Mesothelial cell of epicardium (in vitro differentiated cells): ENCODE measurements at places on chromosomes 1 and 21. TPM values are rescaled to one million over a fixed set of nuclear protein-coding genes. Genes with fewer than 3 reads are reported as not detected.

DNA sequence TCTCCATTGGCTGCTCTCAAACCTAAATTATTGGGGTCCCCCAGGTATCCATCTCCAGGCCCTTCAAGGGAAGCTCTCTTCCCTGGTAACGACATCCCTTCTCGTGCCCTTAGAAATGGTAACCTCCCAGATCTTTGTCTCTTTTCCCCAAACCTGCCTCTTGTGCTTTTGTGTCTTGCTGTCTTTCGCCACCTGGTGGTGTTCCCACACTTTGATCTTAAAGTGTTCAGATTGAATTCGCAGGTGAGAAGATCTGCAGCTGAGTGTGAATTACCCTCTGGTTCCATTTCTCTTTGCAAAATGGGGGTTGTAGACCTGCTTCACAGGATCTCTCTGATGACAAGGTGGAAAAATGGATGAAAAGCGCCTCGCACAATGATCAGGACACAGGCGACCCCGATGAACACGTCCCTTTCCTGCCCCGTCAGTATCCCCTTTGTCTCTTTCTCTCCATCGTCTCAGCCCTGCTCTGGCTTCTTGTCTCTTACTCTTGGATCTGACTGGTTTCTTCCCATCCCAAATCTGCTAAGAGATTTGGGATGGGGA lies 53.1 kb downstream of the DOP1B start:
- no peak overlapping the region for H3K27ac ChIP-seq

DNA sequence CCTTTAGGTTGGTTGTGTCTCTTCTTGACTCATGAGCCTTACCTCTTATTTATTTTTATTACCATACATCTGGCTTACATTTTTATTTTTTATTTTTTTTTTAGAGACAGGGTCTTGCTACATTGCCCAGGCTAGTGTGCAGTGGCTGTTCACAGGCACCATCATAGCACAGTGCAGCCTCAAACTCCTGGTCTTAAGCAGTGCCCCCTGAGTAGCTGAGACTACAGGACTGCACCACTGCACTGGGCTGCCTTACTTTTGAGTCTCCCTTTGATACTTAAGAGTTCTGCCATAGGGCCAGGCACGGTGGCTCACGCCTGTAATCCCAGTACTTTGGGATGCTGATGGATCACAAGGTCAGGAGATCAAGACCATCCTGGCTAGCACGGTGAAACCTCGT lies 76.4 kb upstream of the MACF1 start:
- no peaks in the 10 kb centered on the region for H3K27me3 ChIP-seq
- peaks cover 35% of the 10 kb centered on the region for H3K4me1 ChIP-seq
- DNase-seq = no peak
- H3K36me3 ChIP-seq = peaks cover 10% of the 10 kb centered on the region
- no peak overlapping the region for H3K27ac ChIP-seq

GRCh38 chr1:182107209-182107608 lies 45.7 kb upstream of the ZNF648 start:
- H3K4me3 ChIP-seq = no peak overlapping the region
- no peaks in the 10 kb centered on the region for H3K36me3 ChIP-seq
- no peak for DNase-seq
- peaks cover 9% of the 10 kb centered on the region for H3K4me1 ChIP-seq

Gene TMEM201
- total RNA-seq = 28.8 to 31.8 TPM (median 29.5 TPM) in 3 replicates

- H3K36me3 ChIP-seq = peaks cover 8% of the 10 kb centered on the region
- H3K27ac ChIP-seq = no peak overlapping the region
- no peak overlapping the region for H3K4me3 ChIP-seq
- H3K27me3 ChIP-seq = no peaks in the 10 kb centered on the region
These were observed 1.8 kb upstream of the TTC34 start for GRCh38 chr1:2803086-2803930.

Gene FLG2
- total RNA-seq = not detected in 3 replicates

DNA sequence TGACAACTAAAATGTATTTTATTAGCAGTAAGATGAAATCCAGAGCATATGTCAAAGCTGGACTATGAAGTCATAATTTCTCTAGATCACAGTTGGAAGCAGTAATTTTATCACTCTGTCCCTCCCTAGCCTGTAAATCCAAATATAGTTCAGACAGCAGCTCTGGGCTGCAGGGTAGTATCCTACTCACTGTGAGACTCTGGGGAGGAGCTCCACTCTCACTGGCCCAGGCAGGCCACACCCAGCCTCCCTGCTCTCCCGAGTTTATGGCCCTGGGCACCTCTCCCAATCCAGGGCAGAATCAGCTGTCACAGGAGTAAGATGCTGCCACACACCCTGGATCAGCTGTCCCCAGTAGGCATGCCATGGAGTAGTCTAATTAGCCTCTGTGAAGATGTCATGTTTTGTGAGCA lies 131.1 kb downstream of the HLCS start:
- H3K4me3 ChIP-seq = no peak overlapping the region
- no peaks in the 10 kb centered on the region for H3K36me3 ChIP-seq
- H3K27me3 ChIP-seq = no peaks in the 10 kb centered on the region
- no peaks in the 10 kb centered on the region for H3K4me1 ChIP-seq
- no peak overlapping the region for H3K27ac ChIP-seq
